MG63 (cell line): ENCODE measurements at places on chromosomes 5 and 9. TPM values are rescaled to one million over a fixed set of nuclear protein-coding genes. Genes with fewer than 3 reads are reported as not detected.

GRCh38 chr5:8329773-8330172 is 460.8 kb downstream of the MTRR start:
- no peak for DNase-seq

DNA sequence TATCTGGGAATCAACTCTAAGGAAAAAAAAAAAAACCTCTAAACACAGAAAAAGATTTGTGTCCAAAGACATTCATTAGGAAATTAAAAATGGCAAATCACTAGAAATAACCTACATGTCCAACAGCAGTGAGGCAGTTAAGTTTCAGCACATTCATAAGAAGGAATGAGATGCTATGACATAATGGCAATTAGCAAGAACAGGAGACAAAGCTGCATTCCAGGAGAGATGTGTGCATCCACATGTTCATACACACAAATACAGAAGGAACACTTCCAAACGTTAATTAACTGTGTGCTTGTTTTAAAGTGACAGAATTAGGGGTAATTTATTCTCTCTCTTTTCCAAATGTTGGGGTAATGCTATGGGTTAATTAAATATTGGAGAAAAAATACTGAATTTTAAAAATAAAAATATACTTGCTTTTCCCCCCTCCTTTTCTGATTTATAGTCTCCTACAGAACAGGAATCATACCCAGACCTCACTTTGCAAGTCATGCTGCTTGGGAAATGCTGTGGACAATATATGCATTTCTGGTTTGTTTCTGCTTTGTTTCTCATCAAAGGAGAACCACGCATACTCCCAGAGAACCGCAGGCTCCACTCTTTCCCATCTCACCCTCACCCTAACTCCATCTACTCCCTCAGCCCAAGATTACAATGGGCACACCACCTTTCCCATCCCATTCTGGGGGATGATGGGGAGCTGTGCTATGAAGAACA is 114.1 kb downstream of the CDK5RAP2 start:
- DNase-seq = no peak

- DNase-seq = no peak
Measured at GRCh38 chr5:11046160-11046559, 285.1 kb upstream of the DAP start.

DNA sequence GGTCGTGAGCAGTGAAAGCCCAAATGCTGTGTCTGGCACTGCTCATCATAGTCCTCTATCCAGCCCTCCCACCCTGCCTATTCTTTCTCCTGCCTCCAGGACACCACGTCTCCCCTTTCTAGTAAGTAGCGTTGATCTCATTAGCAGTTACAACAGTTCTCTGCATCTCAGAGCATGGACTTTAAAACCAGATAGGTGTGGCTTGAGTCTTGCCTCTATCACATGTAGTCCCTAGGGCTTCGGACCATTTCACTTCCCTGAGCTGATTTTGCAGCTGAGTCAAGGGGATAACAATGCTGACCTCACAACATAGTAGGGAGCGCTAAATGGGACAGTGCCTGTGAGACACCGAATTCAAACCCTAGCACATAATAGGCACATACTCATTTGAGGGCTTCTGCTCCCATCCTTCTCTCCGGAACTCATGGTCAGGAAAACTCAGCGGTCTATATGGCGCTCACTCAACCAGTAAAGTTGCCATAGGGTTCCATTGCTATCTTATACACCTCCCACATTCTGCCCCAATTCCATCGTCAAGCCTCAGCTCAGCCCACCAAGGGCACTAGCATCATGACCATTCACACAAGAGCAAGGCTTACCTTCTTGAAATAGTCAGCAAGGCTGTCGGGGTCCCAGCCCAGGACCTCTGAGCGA is 515 bp downstream of the LCP2 start:
- DNase-seq = no peak

The PRDM9 gene
- not detected in 2 replicates for total RNA-seq

The RASGEF1C gene
- total RNA-seq = not detected in 2 replicates

The SLC22A4 gene
- total RNA-seq = 0.03 and 0.35 TPM in 2 replicates
